Fibroblast of the aortic adventitia (primary cell): ENCODE measurements at places on chromosomes 7 and 10. TPM values are rescaled to one million over a fixed set of nuclear protein-coding genes. Genes with fewer than 3 reads are reported as not detected.

- no peak for DNase-seq
Measured at GRCh38 chr7:2818121-2818520, 26.0 kb downstream of the GNA12 start.

GRCh38 chr7:131302876-131303707, 24.6 kb upstream of the MKLN1 start:
- DNase-seq = peak; percentile 62

- peak; percentile 54 for DNase-seq
Measured at GRCh38 chr10:132939957-132940790, 2.2 kb downstream of the CFAP46 start.

The GNB2 gene
- 38.5 and 89.1 TPM in 2 replicates for total RNA-seq

DNA sequence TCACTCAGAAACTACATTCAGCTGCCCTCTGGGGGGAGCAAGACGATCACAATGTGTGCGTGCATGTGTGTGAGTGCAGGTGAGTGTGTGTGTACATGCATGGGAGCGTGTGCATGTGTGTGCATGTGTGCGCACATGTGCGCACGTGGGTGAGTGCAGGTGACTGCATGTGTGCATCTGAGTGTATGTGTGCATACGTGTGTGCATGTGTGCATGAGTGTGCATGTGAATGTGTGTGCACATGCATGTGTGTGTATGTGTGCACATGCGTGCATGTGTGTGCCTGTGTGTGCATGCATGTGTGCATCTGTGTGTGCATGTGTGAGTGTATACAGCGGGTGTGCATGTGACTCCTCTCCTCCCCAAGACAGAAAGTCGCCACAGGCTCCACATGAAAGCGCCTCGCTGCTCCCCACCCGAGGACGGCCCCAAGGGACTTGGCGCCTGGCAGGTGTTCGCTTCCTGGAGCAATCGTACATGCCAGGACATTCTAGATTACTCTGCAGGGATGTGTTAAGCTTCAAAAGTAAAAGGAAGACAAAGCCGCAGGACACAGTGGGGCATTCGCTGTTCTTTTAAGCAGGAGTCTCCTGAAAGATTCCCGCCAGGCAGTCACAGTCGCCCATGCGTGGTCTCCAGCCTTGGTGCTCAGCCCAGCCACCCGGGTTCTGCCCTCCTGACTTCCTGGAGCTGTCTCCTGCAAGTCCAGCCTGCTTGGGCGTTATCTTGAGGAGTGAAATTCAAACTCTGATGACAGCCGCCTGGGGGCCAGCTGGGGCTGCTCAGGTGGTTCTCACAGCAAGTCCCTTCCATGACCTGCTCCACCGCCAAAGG, 42.0 kb upstream of the ADGRA1 start:
- no peak for DNase-seq

GRCh38 chr10:100655760-100656421, 89.5 kb upstream of the PAX2 start:
- DNase-seq = no peak

- no peak for DNase-seq
Measured at GRCh38 chr10:8416192-8416701, 361.8 kb downstream of the GATA3 start.

DNA sequence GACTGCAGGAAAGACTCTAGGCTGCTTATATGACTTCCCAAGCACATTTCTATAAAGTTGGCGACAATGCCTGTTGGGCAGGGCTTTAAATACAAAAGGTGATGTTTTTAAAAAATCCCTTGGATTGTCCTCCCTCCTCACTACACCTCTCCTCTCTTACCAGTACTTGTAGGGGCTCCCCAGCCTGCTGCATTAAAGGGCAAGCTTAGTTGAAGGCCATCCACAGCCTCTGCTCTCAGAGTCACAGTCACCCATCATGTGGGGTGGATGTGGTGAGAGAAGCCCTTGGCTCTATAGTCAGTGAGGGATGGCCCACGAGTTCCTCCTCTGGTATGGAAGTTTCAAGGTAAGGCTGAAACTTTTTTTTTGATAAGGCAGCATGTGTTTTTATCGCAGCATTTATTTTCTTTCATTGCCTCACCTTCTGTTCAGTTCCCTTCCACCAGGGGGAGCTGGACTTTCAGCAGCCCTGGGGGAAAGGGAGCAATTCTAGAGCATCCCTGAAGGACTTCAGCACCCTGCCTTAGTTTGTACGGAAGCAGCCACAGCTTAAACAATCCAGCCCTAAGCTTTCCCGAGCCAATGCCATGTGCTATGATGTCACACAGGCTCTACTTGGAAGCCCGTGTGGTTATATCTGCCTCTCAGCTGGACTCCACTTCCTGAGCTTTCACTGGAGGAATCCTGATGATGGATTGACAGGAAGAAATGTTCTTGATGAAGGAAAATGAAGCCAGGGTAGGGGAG, 131.9 kb downstream of the CALCR start:
- peak; percentile 31 for DNase-seq

GRCh38 chr7:123995617-123996326, 37.1 kb downstream of the TMEM229A start:
- peak; percentile 1 for DNase-seq

GRCh38 chr10:50850578-50851230, 34.7 kb downstream of the A1CF start:
- peak; percentile 4 for DNase-seq

- DNase-seq = peak; percentile 82
Measured at GRCh38 chr7:5997210-5997808, 11.5 kb downstream of the PMS2 start.

GRCh38 chr7:128231021-128231420, 10.1 kb upstream of the LEP start:
- DNase-seq = no peak

The NME8 gene
- not detected in 2 replicates for total RNA-seq
